ENCODE measurements at places on chromosomes 2 and 18.

DNA sequence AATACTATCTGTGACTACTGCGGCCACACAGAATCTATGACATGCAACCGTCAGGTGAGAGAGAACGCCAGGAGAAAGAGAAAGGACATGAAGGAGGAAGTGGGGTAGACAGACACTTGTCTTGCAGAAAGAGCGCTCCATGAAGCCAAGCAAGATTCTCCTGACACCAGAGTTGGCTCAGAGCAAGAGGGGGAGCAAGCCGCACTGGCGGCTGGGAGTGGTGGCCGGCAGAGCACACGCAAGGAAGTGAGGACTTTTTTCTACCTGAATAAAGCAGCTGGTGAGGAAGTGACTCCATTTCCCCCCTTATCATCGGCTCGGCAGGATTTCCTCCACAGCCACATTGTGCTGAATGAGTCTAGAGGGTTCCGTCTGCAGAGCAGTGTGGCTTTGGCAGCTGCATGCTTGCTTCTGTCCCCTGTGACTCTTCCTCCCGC, 181.6 kb downstream of the BCL2 start:
- DNase-seq = no peak

GRCh38 chr2:10831400-10831985, 18.9 kb upstream of the PDIA6 start:
- no peak for DNase-seq

GRCh38 chr18:23134780-23135549, at the start of gene CABLES1:
TSS of gene CABLES1 (plus strand) at chr18:23135485. CDS start at chr18:23135763, 278 bp downstream.
- DNase-seq = peak; percentile 70

GRCh38 chr2:55153584-55154299, 78.4 kb downstream of the CLHC1 start:
- DNase-seq = no peak

DNA sequence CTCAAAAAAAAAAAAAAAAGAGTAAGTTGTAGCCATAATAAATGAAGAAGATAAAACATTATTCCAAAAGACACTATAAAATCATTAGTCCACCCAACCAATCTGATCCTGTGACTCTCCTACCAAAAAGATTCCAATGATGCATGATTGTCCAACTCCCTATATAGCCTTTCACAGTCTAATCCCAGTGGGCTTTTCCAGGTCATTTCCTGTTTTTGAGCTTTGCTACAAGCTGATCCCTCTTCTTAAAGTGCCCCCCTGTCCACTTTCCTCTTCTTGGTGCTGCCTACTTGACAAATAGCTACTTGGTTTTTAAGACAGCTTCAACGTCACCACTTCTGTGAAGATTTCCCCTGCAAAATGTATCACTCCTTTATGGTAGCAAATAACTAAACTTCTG, 88.4 kb downstream of the SEMA4F start:
- no peak for DNase-seq

DNA sequence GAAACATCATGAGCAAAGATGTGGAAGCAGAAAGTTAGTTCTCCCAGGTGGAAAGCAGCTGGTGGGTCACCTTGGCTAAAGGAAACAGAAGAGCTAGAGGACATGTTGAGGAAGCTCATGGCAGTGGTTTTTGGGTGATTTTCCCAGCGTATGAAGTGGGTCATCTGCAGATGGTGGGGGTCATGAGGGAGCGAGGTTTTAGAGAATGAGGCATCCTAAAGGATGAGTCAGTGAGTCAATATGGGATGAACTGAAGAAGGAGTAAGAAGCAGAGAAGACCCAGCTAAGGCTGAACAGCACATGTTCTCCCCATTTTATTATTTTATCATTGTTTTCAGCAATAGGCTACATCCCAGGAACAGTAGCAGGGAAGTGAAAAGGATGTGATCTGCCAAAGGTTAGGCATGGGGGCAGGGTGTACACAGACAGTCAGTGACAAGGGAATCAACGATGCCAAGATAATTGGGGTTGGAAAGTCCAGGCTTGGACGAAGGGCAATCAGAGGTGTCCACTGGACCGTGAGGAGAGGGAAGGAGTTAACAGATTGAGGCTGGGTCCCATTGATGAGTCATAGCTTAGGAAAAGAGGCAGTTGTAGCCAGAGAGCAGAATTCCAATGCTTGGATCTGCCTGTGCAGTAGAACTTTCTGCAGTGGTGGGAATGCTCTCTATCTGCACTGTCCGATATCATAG, 289.3 kb upstream of the RAB12 start:
- DNase-seq = no peak

GRCh38 chr18:2518473-2518872, 52.8 kb downstream of the METTL4 start:
- DNase-seq = no peak

GRCh38 chr2:109481196-109481555, 132.6 kb downstream of the SEPTIN10 start:
- no peak for DNase-seq

DNA sequence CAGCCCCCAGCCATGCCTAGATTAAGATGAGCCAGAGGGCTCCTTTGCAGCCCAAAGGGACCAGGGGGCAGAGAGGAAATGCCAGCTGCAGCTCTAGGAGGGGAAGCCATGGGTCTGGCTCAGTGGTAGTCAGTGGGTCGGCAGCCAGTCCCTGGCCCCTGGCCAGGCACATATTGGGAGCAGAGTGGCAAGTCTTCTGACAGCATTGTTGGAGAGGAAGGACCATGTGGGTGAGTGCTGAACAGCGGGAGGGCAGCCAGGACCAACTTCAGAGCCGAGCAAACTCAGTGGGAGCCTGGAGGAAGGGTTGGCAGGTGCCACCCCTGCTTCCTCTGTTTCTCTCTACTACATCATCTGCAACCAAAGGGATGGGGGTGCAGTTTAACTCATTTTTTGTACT, 140.5 kb upstream of the PELI1 start:
- no peak for DNase-seq

- no peak for DNase-seq
Measured at GRCh38 chr2:50729306-50730049, 302.5 kb downstream of the NRXN1 start.

GRCh38 chr2:101846973-101847372, 144.8 kb upstream of the IL1R2 start:
- no peak for DNase-seq

- no peak for DNase-seq
Measured at GRCh38 chr2:37198681-37199065, 2.4 kb downstream of the CEBPZOS start.

DNA sequence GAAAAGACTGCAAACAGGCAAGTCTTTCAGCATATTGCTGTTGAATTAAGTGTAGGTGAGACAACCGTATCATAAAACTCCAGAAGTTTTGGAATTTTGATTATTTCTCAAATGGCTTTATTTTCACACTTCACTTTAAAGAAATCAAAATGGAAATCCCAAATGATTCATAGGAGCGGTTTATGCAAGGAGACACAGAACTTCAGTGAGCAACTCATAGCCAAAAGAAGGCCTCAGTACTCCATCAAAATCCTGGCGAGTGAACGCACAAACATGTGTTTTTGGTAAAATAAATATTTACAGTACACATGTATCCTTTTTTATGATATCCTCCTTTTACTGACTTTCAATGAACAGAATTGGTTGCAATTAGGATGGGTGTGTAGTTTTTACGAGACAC, 140.4 kb upstream of the APCDD1 start:
- DNase-seq = no peak

GRCh38 chr2:133343018-133343352, 225.3 kb downstream of the NCKAP5 start:
- no peak for DNase-seq

DNA sequence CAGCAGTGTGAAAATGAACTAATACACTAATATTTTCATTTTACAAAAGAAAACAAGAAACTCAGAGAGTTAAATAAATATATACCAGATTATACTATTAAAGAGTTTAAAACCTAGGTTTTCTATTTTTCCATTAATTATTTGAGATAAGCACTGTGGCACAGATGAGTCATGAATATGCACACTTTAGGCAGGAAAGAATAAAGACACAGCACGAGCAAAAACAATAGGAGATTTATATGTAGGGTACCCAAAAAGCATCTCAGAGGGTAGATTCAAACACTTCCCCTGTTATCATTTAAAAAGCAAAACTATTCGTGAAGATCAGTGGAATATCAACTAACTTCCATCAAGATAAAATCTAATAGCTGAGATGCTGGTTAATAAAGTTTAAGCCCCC, 430.6 kb downstream of the ERBB4 start:
- no peak for DNase-seq

GRCh38 chr18:12811191-12811950, 72.7 kb downstream of the PTPN2 start:
- peak; percentile 3 for DNase-seq

- DNase-seq = no peak
Measured at GRCh38 chr2:45331410-45331786, 279.7 kb downstream of the SRBD1 start.

GRCh38 chr2:84876369-84876768, 4.5 kb downstream of the TRABD2A start:
- no peak for DNase-seq

DNA sequence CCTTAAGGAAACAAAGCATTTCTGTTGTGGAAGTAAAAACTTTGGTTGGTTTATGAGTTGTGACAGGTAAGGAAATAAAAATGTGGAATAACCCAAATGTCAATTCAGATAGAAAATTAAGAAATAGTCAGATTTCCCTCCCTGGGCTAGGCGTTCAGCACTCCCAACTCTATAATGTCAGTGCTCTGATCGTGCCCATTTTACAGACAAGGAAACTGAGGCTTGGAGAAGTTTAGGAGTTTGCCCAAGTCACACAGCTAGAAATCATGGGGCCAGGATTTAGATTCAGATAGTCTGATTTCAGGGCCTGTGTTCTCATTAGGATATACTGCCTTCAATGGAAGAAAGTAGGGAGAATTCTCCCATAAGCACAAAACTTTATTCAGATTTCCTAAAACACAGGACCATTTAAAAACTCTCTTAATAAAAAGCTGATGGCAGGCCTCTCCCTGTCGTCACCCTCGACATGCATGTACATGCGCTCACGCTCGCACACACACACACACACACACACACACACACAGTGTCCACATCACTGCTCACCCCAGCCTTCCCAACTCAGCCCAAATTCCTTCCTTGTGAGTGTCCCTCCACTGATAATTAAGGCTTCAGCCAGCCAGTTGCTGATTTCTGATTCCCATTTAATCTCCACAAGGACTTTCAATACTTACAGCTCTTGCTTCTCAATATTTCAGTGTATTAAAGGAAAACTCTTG, 49.1 kb upstream of the SLC14A2 start:
- DNase-seq = peak; percentile 55

DNA sequence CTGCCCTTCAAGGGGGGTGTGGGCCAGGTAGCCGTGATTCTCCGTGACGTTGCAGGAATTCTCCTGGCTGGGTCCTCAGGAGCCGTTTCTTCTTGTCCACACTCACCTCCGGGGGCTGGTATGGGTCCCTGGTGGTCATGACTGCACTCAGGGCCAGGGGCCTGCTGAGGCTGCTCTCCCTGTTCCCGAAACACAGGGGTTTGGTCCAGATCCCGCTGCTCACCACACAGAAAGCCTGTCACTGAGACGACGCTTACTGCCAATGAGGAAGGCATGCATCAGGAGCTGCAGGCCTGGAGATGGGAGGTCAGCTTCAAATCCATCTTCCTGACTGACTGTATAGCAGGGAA, 160.7 kb downstream of the RTP5 start:
- no peak for DNase-seq

- no peak for DNase-seq
Measured at GRCh38 chr2:30753630-30754029, 53.6 kb downstream of the CAPN13 start.

DNA sequence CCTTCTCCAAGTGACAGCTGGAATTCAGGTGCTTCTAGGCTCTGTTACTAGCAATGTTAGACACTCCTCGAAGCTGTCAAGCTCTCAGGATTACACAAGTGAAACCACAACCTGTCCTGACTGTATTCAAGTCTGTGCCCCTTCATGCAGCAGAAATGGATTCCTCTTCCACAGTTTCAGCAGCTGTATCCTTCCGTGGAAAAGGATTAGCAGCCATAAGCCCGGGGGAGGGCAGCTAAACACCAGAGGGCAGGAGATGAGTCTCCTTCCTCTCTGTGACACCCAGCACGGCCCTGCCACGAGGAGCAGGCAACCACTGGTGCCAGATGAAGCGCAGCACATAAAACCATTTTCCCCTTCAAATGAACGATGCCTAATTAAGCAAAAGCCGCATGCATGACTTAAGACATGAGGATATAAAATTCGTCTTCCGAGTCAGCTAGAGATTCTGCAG, 1.2 kb downstream of the ST3GAL5 start:
- DNase-seq = peak; percentile 50

- DNase-seq = no peak
Measured at GRCh38 chr18:10329101-10329500, 125.3 kb upstream of the APCDD1 start.

DNA sequence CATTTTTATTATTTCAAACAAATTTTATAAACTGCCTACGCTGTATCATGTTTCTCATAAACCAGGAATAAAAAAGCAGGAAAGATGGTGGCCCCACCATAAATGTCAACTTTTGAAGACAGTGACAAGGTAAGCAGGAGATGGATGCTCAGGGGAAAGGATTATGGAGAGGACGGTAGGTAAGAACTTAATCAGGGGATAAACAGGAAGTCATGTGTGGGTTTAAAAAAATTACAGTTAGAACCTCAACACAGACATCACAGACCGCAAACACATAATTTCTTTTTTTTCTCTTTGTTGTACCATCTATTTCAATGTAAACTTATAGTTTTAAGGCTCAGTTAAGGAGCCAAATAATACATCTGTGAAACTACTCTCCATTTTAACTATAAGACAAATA, 575.2 kb upstream of the SLC8A1 start:
- DNase-seq = no peak

DNA sequence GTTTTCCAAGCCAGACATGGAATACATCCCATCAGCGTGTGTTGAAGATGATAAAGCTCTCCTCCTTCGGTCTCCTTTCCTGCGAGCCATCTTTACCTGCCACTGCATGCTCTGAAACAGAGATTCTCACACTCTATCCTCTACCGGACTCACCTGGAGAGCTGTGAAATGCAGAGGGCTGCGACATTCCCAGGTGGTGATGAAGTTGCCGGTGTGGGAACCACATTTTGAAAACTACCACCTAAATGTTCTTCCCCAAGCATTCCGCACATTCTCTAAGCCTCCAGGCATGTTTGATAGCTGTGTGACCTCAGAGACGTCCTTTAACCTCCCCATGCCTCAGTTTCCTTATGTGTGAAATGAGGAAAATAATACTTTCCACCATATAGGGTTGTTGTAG, 226.2 kb upstream of the RAB6C start:
- no peak for DNase-seq

- peak; percentile 62 for DNase-seq
Measured at GRCh38 chr18:48022531-48023329, 92.3 kb upstream of the SMAD2 start.

DNA sequence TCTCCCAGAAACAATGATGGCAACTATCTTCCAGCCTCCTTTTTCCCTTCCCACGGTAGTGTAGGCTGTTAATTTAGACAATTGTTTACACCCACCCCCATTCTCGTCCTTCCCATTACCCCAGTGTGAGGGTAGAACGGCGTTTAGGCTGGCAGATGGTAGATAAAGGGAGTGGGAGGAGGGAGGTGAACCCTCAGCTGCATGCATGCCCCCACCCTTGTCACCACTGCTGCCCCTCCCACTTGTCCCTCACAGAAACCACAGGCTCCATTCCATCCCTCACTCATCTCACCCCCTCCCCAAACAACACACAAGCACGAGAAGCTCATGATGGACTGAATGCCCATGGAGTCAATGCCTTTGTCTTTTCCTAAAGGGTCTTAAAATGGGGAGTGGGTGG, 107.9 kb upstream of the PARD3B start:
- no peak for DNase-seq

- no peak for DNase-seq
Measured at GRCh38 chr18:54515149-54515548, 75.9 kb upstream of the DYNAP start.

Measured in Daoy (cell line).